ENCODE measurements at places on chromosomes 12 and 14.

DNA sequence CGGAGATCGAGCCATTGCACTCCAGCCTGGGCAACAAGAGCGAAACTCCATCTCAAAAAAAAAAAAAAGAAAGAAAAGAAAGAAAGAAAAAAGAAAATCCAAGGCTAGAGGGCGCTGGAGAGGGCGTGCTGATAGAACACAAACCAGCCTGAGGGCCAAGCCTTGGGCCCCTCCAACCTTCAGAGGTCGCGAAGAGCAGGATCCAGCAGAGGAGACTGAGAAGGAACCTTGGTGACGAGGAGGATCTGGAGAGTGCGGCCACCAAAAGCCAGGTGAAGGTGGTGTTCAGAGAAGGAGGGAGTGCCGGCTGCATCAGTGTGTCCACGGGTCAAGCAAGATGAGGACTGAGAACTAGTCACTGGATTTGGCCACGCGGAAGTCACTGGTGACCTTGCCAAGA lies 4.1 kb upstream of the DYNC1H1 start:
- no peak for DNase-seq

DNA sequence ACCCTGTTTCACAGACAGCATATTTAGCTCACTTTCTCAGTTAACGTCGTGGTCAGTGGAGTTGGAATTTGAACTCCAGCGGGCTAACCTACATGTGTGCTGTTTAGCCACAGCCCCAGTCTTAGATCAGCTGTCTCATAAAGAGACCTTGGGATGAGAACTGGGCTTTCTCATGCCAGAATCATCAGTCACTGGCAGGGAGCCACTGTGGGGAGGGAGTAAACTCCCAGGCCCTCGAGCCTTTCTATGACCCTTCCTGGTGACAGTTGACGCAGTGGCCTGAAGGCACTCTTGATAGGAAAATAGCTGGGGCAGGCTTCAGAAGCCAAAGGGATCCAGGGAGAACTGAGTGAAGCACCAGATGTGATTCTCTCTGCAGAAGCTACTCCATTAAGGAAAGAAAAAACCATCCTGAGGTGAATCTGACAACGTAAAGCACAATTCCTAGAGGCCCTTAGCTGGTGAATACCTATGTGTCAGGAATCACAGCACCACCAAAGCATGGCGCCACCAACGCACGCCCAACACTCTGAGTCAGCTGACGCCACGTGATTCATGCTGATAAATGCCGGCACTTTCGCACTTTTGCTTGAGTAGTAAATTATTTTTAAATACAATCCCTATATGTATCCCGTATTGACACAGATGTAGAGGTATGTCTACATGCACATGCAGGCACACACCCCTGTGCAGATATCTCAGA lies 279.6 kb upstream of the TMEM132C start:
- DNase-seq = no peak

DNA sequence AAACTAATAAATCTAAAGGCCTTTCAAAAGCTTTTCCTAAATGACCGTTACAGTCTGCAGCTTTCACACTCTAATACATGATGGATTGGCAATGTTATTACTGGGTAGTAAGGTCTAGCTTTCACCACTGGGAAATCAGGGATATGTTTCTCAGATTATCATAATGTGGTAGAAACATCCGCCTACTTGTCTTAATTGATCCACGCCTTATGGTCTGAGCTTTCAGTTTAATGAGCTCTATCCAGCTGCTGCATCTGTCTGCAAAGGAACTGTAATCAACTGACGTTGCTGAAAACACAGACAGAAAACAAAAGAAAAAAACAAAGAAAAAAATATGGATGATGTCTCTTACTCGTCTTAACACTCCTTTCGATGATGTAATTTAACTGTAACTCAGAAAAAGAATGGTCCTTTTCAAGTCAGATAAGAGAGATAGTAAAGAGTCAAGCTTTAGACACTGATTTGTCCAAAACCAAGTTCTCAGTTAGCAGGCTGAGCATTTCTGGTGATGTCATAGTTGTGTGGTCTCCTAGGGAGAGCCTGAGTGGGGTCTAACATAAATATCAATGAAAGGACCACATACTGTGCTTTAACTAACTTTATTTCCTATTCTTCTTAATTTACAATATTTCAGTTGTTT lies 85.9 kb downstream of the C2CD5 start:
- no peak for DNase-seq

- no peak for DNase-seq
Observed at GRCh38 chr12:51005030-51005429, 21.2 kb downstream of the SLC11A2 start.

GRCh38 chr12:96240656-96241055 lies 46.5 kb downstream of the ELK3 start:
- DNase-seq = no peak

GRCh38 chr12:56122637-56123036 lies 4.6 kb downstream of the ZC3H10 start:
- DNase-seq = no peak

DNA sequence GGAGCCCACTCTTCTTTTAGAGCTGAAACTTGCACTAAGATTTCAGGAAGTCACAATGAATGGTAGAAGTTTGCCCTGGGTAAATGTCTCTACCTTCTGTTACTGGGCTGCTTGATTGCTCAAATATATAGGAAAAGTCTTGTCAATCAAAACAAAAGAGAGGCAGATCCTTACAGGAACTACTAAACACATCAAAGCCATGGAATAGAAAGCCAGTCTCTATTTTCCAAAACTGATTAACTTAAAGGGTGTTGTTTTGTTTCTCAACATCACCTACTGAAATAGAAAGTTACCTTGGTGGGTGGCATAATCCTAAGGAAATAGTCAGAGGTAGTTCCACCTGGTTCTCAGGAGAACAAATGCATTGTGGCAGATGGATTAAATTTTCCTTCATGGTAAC lies at the start of gene GPHB5:
Gene GPHB5, minus strand, starts transcription at position 101 of the 400 bp plus-strand sequence. CDS start 1,086 bp downstream, outside the sequence.
- no peak for DNase-seq

DNA sequence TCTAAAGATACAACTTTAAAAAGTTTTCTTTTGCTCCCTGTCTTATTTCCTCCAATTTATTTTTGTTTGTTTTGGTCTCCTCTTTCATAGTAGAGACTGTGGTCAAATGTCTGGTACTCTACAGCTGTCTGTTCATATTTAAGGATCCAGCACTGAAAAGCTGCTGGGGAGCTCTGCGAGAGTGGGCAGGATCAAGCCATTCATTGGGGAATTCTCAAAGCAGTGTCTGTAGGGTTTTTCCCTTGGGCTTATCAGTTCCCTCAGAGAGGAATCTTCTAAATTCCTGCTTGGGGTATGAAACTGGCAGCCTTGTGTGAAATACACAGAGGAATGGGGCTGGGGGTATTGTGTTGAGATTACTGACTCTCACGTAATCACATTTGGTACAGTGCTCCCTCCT lies 52.3 kb downstream of the FNTB start:
- no peak for DNase-seq

- DNase-seq = no peak
Observed at GRCh38 chr12:24833513-24833912, 115.4 kb downstream of the BCAT1 start.

GRCh38 chr12:46265734-46266133 lies 3.1 kb downstream of the SLC38A1 start:
- DNase-seq = no peak

- no peak for DNase-seq
Observed at GRCh38 chr14:83940253-83940652, 1589.7 kb upstream of the FLRT2 start.

- DNase-seq = no peak
Observed at GRCh38 chr14:85087201-85087600, 442.7 kb upstream of the FLRT2 start.

DNA sequence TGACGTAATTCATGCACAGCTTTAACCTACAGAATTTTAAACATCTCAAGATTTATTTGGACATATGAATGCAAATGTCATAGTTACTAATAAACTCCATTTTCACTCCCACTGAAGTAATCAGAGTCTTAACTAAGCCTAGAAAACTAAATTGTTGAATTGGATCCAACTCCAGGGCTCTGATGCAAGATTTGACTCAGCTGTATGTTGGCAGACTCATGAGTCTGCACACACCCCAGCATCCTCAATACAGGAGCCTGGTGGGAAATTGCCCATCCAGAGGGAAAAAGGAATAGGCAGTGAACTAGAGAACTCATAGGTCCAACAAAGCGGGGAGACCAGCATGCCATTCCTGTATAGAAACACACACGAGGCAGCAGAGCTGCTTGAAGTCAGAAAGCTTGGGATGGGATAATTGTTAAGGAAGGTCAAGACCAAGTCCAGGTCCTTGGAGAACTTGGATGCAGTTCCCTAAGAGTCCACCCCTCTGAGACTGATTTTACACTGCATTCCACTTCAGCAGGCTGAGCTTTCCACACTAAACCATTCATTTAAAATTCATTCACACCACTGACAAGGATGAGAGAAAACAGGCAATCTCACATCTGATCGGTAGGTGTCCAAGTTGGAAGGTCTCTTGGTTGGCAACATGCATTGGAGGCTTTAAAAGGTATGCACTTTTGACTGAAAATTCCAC lies 14.4 kb downstream of the TMTC1 start:
- DNase-seq = peak; percentile 25

DNA sequence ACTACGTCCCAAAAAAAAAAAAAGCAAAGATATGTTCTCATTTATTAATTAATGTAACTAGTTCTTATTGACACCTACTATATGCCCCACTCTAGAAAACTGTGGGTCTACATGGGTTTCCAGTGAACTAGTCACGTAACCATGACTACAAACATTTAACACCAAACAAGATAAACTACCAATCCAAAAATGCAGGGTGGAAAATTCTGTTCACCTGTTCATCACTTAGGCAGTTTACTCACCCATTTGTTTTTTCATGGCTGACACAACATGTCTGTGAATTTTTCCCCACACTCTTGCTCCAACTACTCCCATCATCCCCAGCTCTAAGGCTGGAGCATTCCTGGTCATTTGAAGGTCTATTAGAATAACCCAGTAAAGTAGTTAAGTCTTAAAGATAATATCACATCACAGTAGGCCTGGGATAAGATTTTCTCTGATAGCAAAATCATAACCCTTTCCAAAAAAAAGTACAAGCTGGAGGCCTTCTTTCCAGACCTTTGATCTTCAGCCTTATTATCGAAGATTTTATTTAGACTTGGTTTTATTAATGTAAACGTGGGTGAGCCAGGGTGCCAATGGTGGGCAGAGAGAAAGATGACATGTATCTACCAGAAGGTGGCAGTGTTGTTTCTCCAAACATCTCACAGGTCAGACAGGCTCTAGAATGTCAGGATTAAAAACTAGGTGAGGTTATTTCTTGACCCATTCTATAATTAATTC lies 61.6 kb upstream of the DAAM1 start:
- DNase-seq = peak; percentile 49

DNA sequence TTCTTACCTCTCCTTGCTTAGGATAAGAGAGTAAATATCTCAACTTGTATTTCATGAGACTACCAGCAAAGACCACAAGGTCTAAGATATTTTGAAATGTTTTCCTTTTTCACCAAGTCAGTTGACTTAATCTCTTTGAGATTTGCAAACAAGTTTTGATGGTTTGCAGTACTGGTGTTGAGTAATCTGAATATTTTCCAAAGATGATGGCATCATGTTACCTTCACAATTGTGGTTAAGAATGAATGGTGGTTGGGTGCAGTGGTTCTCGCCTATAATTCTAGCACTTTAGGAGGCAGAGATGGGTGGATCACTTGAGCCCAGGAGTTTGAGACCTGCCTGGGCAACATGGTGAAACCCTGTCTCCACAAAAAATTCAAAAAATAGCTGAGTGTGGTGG lies 225.7 kb downstream of the TMTC2 start:
- no peak for DNase-seq

DNA sequence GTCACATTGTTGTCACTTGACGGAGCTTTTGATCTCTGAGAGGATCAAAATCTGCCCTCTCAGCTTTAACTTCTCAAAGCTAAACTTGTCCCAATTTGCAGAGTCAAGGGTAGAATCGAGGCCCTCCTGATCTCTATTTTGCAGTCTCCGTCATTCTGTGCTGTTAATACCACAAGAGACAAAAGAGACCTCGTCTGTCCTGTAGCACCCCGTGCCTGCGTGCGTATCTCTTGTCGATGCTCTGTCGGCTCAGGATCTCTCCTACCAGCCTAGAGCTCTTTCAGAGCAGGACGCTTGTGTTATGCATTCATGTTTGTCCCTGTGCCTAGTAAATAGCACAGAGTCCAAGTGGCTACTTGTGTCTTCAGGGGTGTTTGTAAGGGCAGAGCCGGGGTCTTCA lies 5.1 kb downstream of the EVL start:
- DNase-seq = no peak

GRCh38 chr12:103596981-103597380 lies 9.9 kb downstream of the STAB2 start:
- no peak for DNase-seq

DNA sequence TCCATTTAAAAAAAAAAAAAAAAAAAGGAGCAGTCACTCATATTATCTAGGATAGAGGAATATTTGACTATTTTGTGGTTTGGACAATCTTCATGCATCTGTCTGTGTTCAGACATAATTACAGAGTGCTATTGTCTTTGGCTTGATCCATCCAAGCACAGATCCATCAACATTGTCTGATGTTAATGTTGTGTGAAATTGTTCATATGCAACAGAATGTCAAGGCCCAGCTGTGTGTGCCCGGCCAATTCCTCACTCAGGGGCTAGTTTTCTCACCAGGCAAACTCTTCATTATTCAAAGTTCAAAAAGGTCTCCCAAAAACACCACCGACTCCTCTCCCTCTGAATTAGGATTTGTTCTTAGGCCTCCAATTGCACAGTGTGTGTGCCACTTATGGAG lies 324.9 kb upstream of the TMTC1 start:
- DNase-seq = no peak

DNA sequence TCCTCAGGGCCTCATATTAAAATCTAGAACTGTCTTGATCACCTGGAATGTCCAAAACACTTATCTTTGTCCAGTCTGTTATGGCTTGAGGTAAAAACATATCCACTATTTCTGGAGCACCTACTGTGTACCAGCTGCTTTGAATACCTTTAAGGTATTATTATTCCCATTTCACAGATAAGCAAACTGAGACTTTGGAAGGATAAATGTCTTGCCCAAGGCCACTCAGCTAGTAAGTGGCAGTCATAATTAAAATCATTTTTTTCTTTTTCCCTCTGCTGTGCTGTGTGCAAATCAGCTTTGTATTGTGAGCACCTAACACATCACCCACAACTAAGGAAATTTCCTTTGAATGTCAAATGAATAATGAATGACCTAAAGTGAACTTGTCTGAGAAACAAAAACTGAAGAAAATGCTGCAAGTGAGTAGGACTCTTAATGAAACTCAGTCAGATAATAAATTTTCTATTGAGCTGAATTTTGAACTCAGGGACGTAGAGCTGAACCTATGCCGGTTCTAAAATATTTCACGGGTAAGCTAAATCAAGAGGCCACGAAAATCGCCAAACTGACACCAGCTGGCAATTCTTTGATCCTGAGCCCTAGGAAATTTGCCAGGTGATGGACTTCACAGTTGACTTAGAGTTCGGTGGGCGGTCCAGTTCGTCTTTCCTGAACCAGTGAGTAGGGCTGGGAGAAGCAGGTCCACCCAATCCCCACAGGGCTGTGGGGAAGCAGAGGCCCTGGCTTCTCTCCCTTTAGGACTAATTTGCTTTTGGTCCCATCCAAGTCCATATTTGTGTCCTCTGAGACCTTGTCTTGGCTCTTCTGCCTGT lies 159.7 kb upstream of the PWP1 start:
- no peak for DNase-seq

- DNase-seq = no peak
Observed at GRCh38 chr12:128797119-128798118, 26.3 kb downstream of the SLC15A4 start.
